COR-L47 (cell line): ENCODE measurements at places on chromosomes 16 and 17.

DNA sequence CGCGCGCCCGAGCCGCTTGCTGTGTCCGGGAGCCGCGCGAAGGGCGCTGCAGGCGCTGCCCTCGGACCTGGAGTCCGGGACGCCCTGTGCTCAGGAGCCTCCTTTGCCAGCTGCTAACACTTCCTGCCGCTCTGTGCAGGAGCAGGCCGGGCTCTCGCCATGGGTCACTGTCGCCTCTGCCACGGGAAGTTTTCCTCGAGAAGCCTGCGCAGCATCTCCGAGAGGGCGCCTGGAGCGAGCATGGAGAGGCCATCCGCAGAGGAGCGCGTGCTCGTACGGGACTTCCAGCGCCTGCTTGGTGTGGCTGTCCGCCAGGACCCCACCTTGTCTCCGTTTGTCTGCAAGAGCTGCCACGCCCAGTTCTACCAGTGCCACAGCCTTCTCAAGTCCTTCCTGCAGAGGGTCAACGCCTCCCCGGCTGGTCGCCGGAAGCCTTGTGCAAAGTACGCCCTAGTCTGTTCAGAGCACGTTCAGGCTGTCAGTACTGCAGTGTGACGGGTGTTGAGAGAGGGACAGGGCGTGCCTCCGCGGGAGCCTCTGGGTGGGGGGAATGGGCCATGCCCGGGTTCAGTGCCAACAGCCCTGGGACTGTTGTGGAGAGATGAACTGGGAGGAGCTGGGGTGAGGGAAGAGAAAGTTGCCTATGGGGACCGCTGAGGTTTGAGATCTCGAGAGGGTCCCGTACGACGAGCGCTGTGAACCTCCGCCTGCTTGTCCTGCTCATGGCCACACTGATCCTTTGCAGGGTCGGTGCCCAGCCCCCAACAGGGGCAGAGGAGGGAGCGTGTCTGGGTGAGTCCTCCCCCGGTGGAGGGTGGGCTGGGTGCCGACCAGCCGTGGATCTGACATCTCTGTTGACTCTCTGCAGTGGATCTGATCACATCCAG, 1.3 kb downstream of the ZNF276 start:
- no peak for DNase-seq

GRCh38 chr17:56023851-56024250, 129.4 kb upstream of the ANKFN1 start:
- DNase-seq = no peak

GRCh38 chr16:85435700-85436099, 177.4 kb upstream of the GSE1 start:
- no peak for DNase-seq

DNA sequence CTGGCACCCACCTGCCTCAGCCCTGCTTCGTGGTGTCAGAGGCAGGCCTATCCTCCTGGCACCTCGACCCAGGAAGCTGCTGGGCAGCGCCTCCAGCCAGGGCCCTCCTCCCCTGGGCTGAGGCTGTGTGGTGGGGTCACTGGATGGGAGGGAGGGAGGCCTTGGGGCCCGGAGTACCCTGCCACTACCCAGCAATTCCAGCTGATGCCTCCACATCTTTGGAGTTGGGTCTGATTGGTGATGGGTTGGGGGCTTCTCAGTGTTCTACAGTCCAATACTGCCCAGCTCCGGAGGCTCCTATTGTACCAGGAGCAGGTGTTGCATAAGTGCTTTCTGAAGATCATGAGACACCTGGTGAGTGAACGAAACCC, 48.0 kb downstream of the USP22 start:
- DNase-seq = no peak

DNA sequence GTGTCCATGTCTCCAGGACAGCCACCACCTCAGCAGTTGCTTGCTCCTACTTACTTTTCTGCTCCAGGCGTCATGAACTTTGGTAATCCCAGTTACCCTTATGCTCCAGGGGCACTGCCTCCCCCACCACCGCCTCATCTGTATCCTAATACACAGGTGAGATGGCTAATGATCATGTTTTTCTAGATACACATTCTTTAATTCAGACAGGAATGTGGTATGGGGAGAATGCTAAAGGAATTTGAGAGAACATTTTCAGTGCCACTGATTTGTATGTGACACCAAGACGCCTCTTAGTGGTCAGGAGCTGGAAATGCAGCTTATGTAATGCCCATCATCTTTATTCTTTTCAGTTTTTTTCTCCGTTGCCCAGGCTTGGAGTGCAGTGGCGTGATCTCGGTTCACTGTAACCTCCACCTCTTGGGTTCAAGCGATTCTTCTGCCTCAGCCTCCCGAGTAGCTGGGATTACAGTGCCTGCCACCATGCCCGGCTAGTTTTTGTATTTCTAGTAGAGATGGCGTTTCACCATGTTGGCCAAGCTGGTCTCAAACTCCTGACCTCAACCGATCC, 8.9 kb upstream of the RAPGEFL1 start:
- peak; percentile 49 for DNase-seq

GRCh38 chr16:27703121-27703520, 153.2 kb downstream of the KATNIP start:
- DNase-seq = no peak

GRCh38 chr16:17265154-17265553, 205.6 kb downstream of the XYLT1 start:
- DNase-seq = no peak

DNA sequence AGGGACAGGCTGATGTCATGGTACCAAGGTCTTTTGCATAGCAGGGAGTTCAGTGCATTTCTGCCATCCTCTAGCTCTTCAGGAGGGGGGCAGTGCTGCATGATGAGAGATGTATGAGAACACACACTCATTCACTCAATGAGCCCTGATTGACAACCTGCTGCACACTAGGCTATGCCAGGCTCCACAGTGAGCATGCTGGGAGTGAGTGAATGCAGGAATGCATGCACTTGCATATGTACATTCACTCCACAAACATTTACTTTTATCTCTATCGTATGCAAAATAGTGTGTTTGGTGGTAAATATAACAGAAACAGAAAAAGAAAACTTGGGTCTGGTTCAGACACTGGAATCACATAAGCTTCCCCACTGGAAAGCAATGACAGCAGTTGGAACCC, 374.1 kb upstream of the C16orf82 start:
- DNase-seq = no peak

DNA sequence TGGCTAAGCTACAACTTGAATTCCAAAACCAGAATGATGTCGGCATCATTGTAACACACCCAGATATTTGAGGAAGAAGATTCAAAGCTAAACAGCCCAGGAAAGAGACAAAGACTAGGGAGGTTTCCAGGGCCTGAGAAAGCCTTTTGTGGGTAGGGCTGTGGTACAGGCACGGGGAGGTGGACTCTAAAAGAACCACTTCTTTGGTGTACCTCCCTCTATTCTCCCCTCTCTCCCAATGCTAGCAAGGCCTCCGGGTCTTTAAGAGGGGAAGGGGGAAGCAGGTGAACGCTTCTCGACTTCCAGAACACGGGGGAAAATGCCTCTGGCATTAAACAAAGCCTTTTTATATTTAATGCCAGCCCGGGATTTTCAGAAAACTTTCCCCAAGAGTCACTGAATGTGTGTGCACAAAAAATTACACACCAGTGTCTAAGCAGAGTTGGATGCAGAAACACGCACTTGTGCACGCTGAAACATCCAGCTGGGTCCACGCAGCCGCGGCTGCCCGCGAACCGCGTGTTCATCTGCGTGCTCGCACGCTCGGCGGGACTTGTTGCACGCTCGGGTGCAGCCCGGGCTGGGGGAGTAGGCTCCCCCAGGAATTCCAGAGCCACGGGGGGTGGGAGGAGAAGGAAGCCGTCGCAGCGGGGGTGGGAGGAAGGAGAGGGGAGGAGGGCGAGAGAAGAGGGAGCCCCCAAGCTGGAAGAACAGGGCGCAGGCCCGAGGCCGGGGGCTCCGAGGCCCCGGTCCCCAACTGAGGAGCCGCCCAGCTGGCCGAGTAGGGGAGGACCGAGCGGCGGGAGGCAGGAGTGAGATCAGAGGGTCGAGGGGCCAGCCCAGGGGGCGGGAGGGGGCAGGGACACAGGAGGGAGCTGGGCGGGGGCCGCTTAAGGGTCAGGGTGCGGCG, 20.1 kb upstream of the ZNF423 start:
- no peak for DNase-seq

- DNase-seq = no peak
These were observed 26.8 kb downstream of the WSCD1 start for GRCh38 chr17:6097005-6097279.

- no peak for DNase-seq
These were observed 23.9 kb upstream of the DHRS13 start for GRCh38 chr17:28926786-28927185.

DNA sequence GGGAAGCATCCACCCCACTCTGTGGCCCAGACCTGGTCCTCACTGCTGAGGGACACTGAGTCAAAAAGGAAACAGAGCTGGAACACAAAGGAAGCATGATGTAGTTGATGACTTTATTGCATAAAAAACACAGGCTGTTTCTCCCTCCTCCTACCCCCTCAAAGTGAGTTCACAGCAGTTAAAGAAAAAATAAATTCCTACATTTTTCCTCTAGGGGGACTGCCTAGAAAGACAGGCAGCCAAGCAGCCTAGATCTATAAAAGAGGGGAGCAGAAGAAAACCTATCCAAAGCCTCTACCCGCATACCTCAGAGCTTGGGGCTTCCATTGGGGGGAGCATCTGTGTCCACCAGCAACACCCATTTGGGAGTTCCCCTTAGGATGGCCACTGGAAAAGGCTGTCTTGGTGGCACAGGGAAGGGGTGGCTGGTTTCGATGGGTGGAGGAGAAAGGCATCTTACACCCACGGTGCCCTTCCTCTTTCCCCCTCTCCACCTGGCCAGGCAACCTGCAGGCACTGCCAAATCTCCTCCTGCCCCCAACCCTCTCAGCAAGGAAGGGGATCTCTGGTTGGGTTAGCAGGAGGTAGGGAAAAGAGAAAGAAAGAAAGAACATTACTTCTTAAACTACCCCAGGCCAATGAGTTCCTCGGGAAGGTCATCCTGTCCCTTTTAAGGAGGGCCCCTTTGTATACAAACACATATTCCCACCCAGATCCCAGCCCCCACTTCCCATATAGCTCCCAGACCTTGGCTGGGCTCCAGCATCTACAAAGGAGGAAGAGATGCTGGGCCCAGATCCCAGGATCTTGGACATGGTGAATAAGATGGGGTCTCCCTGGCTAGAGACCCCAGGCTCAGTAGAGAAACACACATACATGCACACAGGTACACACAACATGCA, 4.0 kb upstream of the SCRN2 start:
- DNase-seq = no peak

GRCh38 chr17:30924341-30924740, 2.6 kb downstream of the ADAP2 start:
- DNase-seq = no peak

GRCh38 chr17:63474586-63475460, 2.0 kb upstream of the ACE start:
- DNase-seq = no peak

DNA sequence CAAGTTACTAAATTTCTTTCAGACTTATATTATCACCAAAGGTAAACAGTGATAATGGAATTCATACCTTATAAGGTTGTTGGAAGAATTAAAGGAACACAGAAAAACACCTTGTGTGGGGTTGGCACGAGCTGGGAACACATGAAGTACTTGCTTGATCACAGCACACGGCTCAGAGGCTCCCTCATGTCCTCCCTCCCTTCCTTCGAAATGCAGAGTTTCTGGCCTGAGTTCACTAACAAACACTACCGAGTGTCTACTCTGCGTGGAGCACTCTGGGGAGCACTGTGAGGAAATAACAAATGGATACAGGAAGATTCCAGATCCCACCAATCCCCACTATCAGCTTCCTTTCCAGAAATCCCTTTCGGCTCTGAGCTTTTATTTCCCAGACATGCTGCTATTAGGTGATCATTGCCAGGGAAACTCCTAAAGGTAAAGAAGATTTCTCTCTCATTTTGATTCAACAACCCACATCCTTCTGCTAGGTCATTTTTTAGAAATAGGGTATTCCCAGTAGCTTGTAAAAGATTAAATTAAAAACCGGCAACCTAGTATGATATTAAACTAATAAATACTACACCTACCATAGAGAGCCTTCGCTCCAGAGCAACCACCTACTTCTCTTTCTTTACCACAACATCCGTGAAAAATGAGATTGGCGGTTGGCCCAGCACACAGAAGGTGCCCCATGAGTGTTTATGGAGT, 6.1 kb upstream of the HNF1B start:
- DNase-seq = no peak
